Activated CD8-positive, alpha-beta memory T cell treated with anti-CD3 and anti-CD28 coated beads, Interleukin-2, amount 10 ng/mL, durations not matched to agents 7 days and 5 days (primary cell): ENCODE measurements at places on chromosomes 3 and 15. TPM values are rescaled to one million over a fixed set of nuclear protein-coding genes. Genes with fewer than 3 reads are reported as not detected.
A peak's percentile ranks its signal among the peaks of the same experiment; 100 is the strongest.

Gene NEK11
- total RNA-seq, result 1.3 TPM

Gene DLG1
- 80.3 TPM for total RNA-seq

Gene SEMA6D
- not detected for total RNA-seq

Gene GHSR
- not detected for total RNA-seq

Gene ITGA11
- 0.02 TPM for total RNA-seq

DNA sequence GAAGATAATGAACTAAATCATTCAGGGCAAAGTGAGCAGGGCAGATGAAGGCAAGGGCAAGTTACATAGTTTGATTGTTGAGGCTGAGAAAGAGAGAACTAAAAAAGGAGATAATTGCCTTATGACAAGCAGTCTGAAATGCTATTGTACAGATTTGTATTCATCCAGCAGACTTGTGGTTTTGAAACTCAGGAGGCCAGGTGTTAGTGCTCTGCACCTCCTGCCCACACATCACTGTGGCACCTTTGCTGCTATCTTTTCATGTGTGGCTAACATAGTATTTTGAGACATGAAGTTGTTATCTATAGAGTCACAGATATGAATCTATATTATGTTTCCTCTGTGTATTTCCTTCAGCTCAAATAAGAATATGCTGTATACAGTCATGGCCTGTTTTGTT lies 24.3 kb upstream of the SUCLG2 start:
- H3K4me1 ChIP-seq, result peaks cover 16% of the 10 kb centered on the region
- no peak for DNase-seq
- H3K27ac ChIP-seq, result no peak overlapping the region
- no peaks in the 10 kb centered on the region for H3K27me3 ChIP-seq

GRCh38 chr3:180306691-180307090 lies 270.0 kb upstream of the PEX5L start:
- H3K27ac ChIP-seq, result no peak overlapping the region
- no peaks in the 10 kb centered on the region for H3K36me3 ChIP-seq
- H3K27me3 ChIP-seq, result no peaks in the 10 kb centered on the region
- no peak for DNase-seq
- no peak overlapping the region for H3K4me3 ChIP-seq

- DNase-seq, result no peak
- H3K4me3 ChIP-seq, result no peak overlapping the region
- no peak overlapping the region for H3K27ac ChIP-seq
- H3K27me3 ChIP-seq, result peaks cover 5% of the 10 kb centered on the region
- H3K36me3 ChIP-seq, result no peaks in the 10 kb centered on the region
Measured at GRCh38 chr15:79051941-79052731, 38.4 kb downstream of the RASGRF1 start.

- no peak overlapping the region for H3K4me3 ChIP-seq
- no peaks in the 10 kb centered on the region for H3K27me3 ChIP-seq
Measured at GRCh38 chr3:115996420-115997108, 373.3 kb downstream of the GAP43 start.

DNA sequence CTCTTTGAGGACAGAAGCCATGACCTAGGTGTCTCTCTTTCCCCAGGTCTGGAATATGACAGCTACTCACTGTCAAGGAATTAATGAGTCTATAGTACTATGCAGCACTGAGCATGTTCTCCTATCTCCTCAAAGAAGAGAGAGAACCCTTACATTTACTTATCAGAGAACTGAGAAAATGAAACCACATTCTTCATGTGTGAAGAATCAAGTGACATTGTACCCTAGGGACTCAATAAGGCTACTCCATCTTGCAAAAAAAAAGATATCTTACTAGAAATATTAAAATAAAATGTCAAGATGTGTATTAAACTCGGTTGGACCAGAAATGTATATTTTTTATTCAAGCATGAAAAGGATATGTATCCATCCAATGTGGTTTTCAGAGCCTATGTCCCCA lies 133.2 kb upstream of the COL8A1 start:
- H3K4me3 ChIP-seq, result no peak overlapping the region
- no peaks in the 10 kb centered on the region for H3K27me3 ChIP-seq
- no peaks in the 10 kb centered on the region for H3K36me3 ChIP-seq
- no peak overlapping the region for H3K27ac ChIP-seq
- H3K4me1 ChIP-seq, result peaks cover 3% of the 10 kb centered on the region
- DNase-seq, result no peak

GRCh38 chr3:71504250-71505036 lies 79.1 kb downstream of the FOXP1 start:
- peaks cover 17% of the 10 kb centered on the region for H3K4me1 ChIP-seq
- no peak overlapping the region for H3K4me3 ChIP-seq
- H3K27ac ChIP-seq, result no peak overlapping the region
- H3K36me3 ChIP-seq, result no peaks in the 10 kb centered on the region
- no peaks in the 10 kb centered on the region for H3K27me3 ChIP-seq

DNA sequence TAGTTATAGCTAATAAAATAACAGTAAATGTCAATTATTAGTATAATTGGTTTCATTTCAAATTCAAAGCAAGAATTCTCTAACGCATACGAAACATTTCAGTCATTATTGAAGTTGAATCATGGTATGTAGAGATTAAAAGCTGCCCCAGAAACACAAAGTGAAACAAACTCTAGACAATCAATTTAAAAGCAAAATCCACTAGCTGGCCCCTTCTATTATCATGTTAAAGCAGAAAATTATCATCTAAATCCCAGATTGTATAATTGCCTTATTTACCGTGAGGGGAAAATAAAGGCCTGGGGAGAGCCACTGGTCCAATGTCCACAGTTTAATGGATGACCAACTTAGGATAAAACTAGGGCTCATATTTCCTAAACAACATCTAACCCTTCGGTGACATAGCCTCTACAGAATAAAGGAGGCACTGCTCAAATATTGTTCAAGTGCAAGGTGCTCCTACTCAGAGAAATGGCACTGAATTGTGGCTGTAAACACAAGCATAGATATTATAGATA lies 110.9 kb upstream of the THRB start:
- DNase-seq, result no peak
- H3K4me1 ChIP-seq, result no peaks in the 10 kb centered on the region
- H3K27ac ChIP-seq, result no peak overlapping the region
- H3K27me3 ChIP-seq, result no peaks in the 10 kb centered on the region
- no peaks in the 10 kb centered on the region for H3K36me3 ChIP-seq

DNA sequence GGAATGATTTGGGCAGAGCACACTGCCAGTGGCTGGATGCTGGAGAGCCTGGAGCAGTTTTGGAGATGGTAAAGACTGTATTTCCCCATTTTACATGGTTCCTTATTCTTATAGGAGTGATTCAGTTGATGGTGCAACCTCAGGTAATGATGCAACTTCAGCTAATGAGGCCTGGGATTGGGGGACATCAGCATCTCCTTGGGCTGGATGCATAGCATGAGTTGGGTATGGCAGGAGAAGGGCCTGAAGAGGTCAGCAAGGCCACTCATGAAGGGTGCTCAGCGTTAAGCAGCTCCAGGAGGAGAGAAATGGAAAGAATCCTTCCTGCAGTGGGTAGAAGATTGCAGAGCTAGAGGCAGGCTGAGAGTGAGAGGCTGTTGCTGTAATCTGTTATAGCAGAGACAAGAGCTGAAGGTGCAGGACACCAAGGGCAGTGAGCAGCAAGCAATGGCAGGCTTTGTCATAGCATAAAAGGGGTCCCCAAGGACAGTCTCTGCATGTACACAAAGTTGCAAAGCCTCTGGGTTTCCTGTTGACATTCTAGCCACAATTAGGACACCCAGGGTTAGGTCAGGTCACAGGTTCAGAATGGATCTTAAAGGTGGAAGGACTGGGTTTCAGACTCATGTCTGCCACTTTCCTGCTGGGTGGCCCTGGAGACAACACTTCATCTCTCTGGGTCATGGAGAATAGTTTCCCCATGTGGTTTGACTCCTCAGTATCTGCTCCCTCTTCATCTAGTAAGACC lies 29.5 kb upstream of the SNRK start:
- H3K4me1 ChIP-seq, result peaks cover 8% of the 10 kb centered on the region
- no peak overlapping the region for H3K4me3 ChIP-seq
- H3K27me3 ChIP-seq, result no peaks in the 10 kb centered on the region
- H3K36me3 ChIP-seq, result no peaks in the 10 kb centered on the region
- H3K27ac ChIP-seq, result no peak overlapping the region
- no peak for DNase-seq

GRCh38 chr15:74307827-74308811 lies 59.3 kb downstream of the CYP11A1 start:
- peaks cover 43% of the 10 kb centered on the region for H3K27me3 ChIP-seq
- no peak overlapping the region for H3K27ac ChIP-seq
- no peak overlapping the region for H3K4me3 ChIP-seq
- peaks cover 2% of the 10 kb centered on the region for H3K4me1 ChIP-seq
- DNase-seq, result peak; percentile 71

- H3K36me3 ChIP-seq, result no peaks in the 10 kb centered on the region
- H3K27me3 ChIP-seq, result no peaks in the 10 kb centered on the region
- no peak overlapping the region for H3K27ac ChIP-seq
- no peak overlapping the region for H3K4me3 ChIP-seq
- H3K4me1 ChIP-seq, result peaks cover 10% of the 10 kb centered on the region
- no peak for DNase-seq
Measured at GRCh38 chr15:91407269-91407889, 307.3 kb downstream of the SV2B start.

DNA sequence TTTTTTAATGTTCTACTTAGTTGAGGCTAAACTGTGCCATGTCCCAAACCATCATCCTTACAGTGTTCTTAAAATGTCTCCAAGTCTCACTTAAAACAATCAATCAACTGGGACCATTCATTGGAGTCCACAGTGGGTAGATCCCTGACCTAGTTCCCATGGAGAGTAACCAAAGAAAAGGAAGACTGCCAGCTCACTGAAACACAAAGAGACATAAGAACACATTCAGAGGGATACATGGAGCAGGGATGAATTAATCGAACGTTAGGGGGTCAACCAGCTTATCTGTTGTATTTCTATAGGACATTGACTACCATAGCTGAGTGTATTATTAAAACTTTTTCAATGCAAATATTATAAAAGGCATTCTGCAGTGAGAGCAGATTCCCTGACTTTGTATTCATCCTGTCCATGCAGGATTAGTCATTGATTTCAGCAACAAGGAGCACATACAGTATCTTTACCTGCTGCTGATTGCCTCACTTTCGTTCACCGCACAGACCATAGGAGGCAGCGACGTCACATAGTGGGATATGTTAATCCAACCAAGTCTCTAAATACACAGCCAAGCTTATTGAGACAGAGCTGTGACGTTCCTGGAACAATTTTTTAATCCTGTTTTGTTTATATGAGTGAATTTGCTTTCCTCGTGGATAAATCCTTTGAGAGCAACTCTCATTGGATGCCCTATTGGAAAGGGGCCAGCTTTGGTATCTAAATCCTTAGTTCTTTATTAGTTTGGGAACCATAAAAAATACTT lies 364.9 kb upstream of the RBMS3 start:
- H3K36me3 ChIP-seq, result no peaks in the 10 kb centered on the region
- H3K4me1 ChIP-seq, result peaks cover 5% of the 10 kb centered on the region
- H3K27ac ChIP-seq, result no peak overlapping the region
- DNase-seq, result no peak
- H3K27me3 ChIP-seq, result peaks cover 10% of the 10 kb centered on the region
- H3K4me3 ChIP-seq, result no peak overlapping the region

DNA sequence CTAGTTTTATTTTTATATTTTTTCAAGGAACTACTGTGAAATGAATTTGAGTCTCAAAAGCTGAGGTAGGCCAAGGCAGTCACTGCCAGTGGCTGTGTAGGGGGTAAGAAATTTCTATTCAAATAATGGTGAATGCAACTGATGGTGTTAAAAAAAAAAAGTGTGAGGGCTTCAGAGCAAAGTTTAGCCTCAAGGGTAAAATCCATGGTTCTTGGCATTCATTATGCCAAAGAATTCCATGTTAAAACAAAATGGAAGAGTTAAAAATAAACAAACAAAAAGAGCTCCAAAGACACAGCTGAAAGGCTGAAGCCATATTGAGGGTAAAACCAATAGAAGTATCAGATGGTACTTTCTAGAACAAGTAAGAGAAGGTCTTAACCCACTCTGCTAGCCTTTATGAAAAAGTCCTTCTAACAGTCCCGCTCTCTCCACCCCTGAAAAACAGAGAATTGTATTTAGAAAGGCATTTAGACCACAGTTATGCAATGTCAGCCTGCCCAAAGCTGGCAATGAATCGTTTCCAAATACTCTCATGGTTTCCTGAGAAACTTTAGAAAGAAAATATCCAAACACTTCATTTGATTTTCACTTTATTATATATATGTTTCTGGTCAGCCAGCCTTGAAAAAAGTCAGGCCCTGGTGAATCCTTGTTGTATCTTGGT lies 158.4 kb upstream of the GMNC start:
- no peaks in the 10 kb centered on the region for H3K36me3 ChIP-seq
- no peaks in the 10 kb centered on the region for H3K4me1 ChIP-seq
- no peak overlapping the region for H3K4me3 ChIP-seq

GRCh38 chr3:20752416-20752815 lies 566.4 kb upstream of the SGO1 start:
- H3K27me3 ChIP-seq, result no peaks in the 10 kb centered on the region
- no peaks in the 10 kb centered on the region for H3K36me3 ChIP-seq
- DNase-seq, result no peak
- H3K27ac ChIP-seq, result no peak overlapping the region

DNA sequence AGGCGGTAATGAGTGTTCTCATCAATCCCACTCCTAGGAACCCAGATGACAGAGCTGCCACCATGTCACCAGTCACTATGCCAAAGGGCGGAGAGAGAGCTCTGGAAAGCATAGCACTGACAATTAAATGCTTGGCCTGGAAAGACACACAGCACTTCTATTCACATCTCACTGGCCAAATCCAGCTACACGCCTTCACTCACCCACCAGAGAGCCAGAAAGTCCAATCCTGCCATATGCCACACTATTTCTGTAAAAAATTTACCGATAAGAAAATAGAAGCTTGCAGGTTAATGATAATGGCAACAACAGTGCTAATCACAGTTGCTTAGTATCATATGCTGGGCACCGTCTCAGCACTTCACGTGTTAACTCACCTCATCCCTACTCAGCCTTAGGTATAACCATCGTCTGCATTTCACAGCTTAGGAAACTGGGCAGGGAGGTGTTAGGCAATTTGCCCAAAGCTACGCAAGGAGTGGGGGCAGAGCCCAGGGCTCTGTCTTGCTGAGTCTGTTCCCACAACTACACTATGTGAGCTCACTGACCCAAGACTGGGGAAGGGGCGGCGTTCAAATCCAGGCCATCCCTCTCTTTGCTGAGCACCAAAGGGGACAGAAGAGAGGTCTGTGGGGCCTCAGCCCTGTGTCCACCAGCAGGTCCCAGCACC lies 16.5 kb downstream of the KLHL25 start:
- no peaks in the 10 kb centered on the region for H3K36me3 ChIP-seq
- H3K4me1 ChIP-seq, result peaks cover 13% of the 10 kb centered on the region
- H3K27me3 ChIP-seq, result no peaks in the 10 kb centered on the region
- no peak for DNase-seq
- no peak overlapping the region for H3K4me3 ChIP-seq

DNA sequence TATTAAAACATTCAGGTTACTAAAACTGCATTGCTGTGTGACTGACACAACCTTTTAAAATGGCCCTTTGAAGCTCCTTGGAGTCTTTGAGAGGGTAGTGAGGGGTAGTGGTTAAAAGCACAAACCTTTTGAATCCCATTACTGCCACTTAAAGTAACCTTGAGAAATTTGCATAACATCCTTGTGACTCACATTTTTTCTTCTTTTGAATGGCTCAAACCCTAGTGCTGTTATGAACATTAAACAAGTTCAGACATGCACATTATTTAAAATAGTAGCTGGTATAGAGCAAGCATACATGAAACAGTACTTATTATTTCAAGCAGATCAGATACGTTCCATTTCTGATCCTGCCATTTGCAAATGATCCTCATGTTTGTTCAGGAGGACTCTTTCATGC lies 3.7 kb upstream of the CLDN1 start:
- peaks cover 8% of the 10 kb centered on the region for H3K4me1 ChIP-seq
- H3K27ac ChIP-seq, result no peak overlapping the region
- no peaks in the 10 kb centered on the region for H3K36me3 ChIP-seq
- H3K27me3 ChIP-seq, result peaks cover 46% of the 10 kb centered on the region
- no peak for DNase-seq

GRCh38 chr15:63902671-63903035 lies 68.9 kb upstream of the HERC1 start:
- no peak overlapping the region for H3K27ac ChIP-seq
- no peak overlapping the region for H3K4me3 ChIP-seq
- H3K36me3 ChIP-seq, result peaks cover 3% of the 10 kb centered on the region
- no peaks in the 10 kb centered on the region for H3K27me3 ChIP-seq
- peaks cover 37% of the 10 kb centered on the region for H3K4me1 ChIP-seq
